ENCODE measurements at places on chromosomes 1 and 21. TPM values are rescaled to one million over a fixed set of nuclear protein-coding genes. Genes with fewer than 3 reads are reported as not detected.
A peak's percentile ranks its signal among the peaks of the same experiment; 100 is the strongest.

FMO2 gene
- total RNA-seq: 0.47 TPM

FAM151A gene
- total RNA-seq: not detected

ZBTB18 gene
- 26.8 TPM for total RNA-seq

BECN2 gene
- total RNA-seq: not detected

GRCh38 chr1:219130366-219130935 is 43.2 kb upstream of the LYPLAL1 start:
- H3K4me3 ChIP-seq: no peak overlapping the region
- H3K27me3 ChIP-seq: no peaks in the 10 kb centered on the region
- H3K4me1 ChIP-seq: no peaks in the 10 kb centered on the region

GRCh38 chr21:15741510-15741909 is 11.7 kb downstream of the USP25 start:
- no peaks in the 10 kb centered on the region for H3K36me3 ChIP-seq
- H3K4me1 ChIP-seq: peaks cover 32% of the 10 kb centered on the region
- no peak overlapping the region for H3K27ac ChIP-seq
- no peaks in the 10 kb centered on the region for H3K27me3 ChIP-seq

DNA sequence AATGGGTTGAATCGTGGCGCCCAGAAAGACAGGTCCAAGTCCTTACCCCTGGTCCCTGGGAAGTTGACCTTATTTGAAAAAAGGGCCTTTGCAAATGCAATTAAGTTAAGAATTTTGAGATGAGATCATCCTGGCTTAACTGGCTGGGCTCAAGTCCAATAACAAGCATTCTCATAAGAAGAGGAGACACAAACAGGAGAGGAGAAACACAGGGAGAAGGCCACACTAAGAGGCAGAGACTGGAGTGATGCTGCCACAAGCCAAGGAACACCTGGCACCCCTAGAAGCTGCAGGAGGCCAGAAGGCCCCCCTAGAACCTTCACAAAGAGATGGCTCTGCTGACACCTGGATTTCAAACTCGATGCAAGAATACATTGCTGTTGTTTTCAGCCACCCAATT is 44.6 kb downstream of the PDPN start:
- no peak overlapping the region for H3K4me3 ChIP-seq
- H3K27me3 ChIP-seq: no peaks in the 10 kb centered on the region
- no peaks in the 10 kb centered on the region for H3K36me3 ChIP-seq
- no peak for DNase-seq
- H3K27ac ChIP-seq: no peak overlapping the region
- no peaks in the 10 kb centered on the region for H3K4me1 ChIP-seq

- H3K36me3 ChIP-seq: no peaks in the 10 kb centered on the region
- peaks cover 19% of the 10 kb centered on the region for H3K4me1 ChIP-seq
- DNase-seq: peak; percentile 60
- no peak overlapping the region for H3K27ac ChIP-seq
- peaks cover 68% of the 10 kb centered on the region for H3K27me3 ChIP-seq
- peak overlapping the region; percentile 61 for H3K4me3 ChIP-seq
Measured at GRCh38 chr1:58781541-58782177, 2.2 kb downstream of the JUN start.

DNA sequence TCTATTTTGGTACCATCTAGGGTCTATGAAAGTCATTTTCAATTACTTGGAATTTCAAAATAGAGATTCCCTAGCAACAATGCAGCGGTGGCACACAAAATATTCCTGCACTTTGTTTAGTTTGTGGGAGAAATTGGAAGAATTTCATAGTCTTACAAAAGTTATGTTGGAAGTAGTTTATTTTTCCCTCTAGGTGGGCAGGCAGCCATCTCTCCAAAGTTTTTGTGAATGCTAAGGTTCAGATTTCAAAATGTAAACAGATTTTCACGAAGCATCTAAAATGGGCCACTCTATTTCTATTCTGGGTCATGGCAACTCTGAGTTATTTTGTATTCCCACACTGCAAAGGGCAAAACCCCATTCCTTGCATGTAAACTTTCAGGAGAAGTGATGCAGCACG is 8.0 kb downstream of the SMCP start:
- no peak for DNase-seq
- H3K27ac ChIP-seq: no peak overlapping the region
- H3K36me3 ChIP-seq: no peaks in the 10 kb centered on the region
- no peaks in the 10 kb centered on the region for H3K27me3 ChIP-seq

DNA sequence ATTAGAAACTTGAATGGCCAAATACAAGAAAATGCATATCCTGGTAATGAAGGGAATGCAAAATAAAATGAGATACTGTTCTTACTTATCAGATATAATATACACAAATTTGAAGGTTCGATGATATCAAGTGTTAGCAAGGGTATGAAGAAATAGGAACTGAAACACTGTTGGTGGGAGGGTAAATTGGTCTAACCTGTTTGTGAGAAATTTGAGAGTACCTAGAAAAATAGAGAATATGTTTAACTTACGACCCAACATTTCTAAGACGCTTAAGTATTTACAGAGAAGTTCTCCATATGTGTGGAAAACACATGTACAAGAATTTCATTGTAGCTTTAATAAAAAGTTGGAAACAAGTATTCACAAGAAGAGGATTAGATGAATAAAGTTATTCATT is 25.9 kb downstream of the ATG4C start:
- DNase-seq: no peak
- peaks cover 7% of the 10 kb centered on the region for H3K4me1 ChIP-seq
- no peaks in the 10 kb centered on the region for H3K27me3 ChIP-seq
- no peak overlapping the region for H3K4me3 ChIP-seq

DNA sequence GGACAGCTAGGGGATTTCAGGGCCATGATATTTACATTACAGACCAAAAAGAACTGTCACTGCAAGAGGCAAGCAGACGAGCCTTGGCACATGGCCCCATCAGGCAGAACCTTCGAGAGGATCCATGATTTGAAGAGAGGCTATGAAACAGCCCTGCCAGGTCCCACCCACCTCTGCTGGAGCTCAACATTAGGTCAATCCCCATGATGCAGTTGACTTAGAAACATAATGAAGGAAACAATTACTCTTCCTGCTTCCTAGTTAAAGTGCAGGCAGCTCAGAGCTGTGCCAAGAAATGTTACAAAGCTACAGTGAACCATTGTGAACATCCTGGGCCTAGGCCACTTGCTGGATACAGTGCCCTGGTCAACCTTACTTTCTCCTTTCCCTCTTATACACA is 41.7 kb upstream of the PTCH2 start:
- H3K27me3 ChIP-seq: no peaks in the 10 kb centered on the region
- no peak overlapping the region for H3K4me3 ChIP-seq
- H3K4me1 ChIP-seq: no peaks in the 10 kb centered on the region
- DNase-seq: no peak

DNA sequence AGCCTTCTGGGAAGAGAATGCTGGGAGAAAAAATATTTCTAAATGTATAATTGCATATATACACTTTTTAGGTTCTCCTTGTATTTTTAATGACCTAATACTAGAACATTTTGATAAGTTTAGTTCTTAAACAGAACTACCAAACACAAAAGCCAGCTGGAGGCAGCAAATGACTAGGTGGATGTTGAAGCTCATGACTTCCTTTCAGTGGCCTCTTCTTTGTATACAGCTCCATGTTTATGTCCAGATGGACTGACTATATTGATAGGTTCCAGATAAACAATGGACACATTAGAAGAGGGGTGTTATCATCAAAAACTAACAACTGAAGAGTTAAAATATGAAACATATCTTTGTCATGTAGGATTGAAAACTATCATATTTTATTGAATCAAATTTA is 52.5 kb downstream of the LRRC8D start:
- H3K4me3 ChIP-seq: no peak overlapping the region
- H3K27ac ChIP-seq: no peak overlapping the region
- H3K4me1 ChIP-seq: no peaks in the 10 kb centered on the region
- peaks cover 4% of the 10 kb centered on the region for H3K36me3 ChIP-seq
- no peaks in the 10 kb centered on the region for H3K27me3 ChIP-seq

GRCh38 chr21:42000908-42001307 is 9.3 kb downstream of the ZBTB21 start:
- no peak for DNase-seq
- H3K27ac ChIP-seq: no peak overlapping the region
- H3K4me1 ChIP-seq: no peaks in the 10 kb centered on the region
- H3K27me3 ChIP-seq: no peaks in the 10 kb centered on the region
- H3K36me3 ChIP-seq: peaks cover 6% of the 10 kb centered on the region
- no peak overlapping the region for H3K4me3 ChIP-seq

DNA sequence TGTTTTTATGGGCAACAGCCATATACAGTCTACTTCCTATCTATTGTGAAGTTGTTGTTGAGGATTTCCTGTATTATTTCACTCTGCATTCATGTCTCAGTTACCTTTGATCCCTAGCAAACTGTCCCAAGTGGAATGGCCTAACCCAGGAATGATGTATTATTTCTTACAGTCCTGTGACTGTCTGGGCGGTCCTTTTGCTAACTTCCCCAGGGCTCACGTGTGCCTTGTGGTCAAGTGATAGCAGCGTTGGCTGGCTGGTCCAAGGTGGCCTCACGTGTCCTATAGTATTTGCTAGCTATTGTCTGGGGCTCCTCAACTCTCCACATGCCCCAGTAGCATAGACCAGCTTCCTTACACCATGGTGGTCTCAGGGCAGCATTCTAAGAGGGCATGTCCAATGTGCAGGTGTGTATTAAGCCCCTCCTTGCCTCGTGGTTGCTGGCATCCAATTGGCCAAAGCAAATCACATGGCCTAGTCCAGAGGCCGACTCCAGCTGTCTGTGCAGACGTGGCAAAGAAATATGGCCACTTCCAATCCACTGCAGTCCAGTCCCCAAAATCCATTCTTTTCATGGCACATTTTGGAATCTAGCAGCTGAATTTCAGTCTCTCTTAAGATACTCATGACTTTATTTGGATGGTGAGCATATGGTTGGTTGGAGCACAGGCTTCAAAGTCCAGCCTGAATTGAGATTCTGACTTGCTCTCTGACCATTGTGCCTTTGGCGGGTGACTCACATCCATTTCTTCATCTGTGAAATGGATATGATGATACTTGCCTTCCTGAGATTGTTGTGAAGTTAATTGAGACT is 94.1 kb downstream of the GALNT2 start:
- H3K4me3 ChIP-seq: no peak overlapping the region
- H3K4me1 ChIP-seq: peaks cover 16% of the 10 kb centered on the region
- no peak for DNase-seq
- H3K27ac ChIP-seq: no peak overlapping the region
- H3K36me3 ChIP-seq: no peaks in the 10 kb centered on the region

DNA sequence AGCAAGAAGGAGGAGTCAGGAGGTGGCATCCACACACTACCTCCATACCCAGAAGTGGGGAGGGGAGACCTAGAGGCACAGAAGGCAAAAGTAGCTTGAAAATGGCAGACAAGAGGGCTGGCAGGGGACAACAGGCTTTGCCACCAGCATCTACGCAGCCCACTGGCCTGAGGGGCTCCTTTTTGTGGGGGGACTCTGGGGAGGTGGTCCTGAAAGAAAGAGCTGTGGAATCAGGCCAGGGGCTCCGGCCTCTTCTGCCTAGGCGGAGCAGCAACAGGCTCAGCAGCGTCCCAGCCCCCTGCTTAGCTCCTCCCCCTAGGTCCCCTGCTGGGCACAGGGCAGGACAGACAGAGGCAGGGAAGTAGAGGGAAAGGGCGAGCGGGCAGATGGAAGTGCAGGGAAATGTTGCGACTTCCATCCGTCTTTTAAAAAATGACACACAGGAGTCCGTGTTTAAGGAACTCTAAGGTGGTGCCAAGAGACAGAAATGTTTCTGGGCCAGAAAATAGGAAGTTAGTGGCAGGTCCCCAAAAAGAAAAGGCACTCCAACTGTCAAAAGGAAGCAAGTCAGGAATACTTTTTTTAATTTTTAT is 10.0 kb upstream of the LEFTY2 start:
- no peaks in the 10 kb centered on the region for H3K36me3 ChIP-seq
- H3K4me3 ChIP-seq: no peak overlapping the region
- H3K27ac ChIP-seq: no peak overlapping the region
- peaks cover 13% of the 10 kb centered on the region for H3K4me1 ChIP-seq

- H3K27ac ChIP-seq: no peak overlapping the region
- peak overlapping the region; percentile 91 for H3K4me3 ChIP-seq
- H3K4me1 ChIP-seq: peaks cover 5% of the 10 kb centered on the region
- H3K36me3 ChIP-seq: no peaks in the 10 kb centered on the region
Measured at GRCh38 chr1:86396498-86396890, 371 bp upstream of the ODF2L start.

GRCh38 chr21:33383056-33383888 is 19.9 kb upstream of the IFNGR2 start:
- H3K4me1 ChIP-seq: no peaks in the 10 kb centered on the region
- H3K36me3 ChIP-seq: no peaks in the 10 kb centered on the region
- no peak overlapping the region for H3K27ac ChIP-seq
- H3K4me3 ChIP-seq: no peak overlapping the region
- no peaks in the 10 kb centered on the region for H3K27me3 ChIP-seq

GRCh38 chr1:153168686-153169085 is 18.0 kb upstream of the SPRR2G start:
- H3K27me3 ChIP-seq: no peaks in the 10 kb centered on the region
- no peak overlapping the region for H3K4me3 ChIP-seq
- no peak overlapping the region for H3K27ac ChIP-seq
- no peaks in the 10 kb centered on the region for H3K36me3 ChIP-seq
- no peak for DNase-seq

DNA sequence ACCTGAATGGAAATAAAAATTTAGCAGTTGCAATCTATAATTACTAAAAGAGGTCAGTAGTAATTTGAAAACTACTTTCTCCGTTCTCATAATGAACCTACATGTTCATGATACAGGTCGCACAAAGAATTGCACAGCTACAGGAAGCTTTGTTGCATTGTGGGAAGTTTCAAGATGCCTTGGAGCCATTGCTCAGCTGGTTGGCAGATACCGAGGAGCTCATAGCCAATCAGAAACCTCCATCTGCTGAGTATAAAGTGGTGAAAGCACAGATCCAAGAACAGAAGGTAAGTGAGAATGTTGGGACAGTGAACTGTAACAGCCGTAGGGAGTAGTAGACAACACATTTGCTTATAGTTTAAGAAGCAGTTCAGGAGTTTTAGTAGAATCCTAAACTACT is 68.8 kb upstream of the BMP8A start:
- no peak overlapping the region for H3K27ac ChIP-seq
- H3K4me3 ChIP-seq: no peak overlapping the region
- H3K27me3 ChIP-seq: no peaks in the 10 kb centered on the region
- no peak for DNase-seq
- H3K4me1 ChIP-seq: no peaks in the 10 kb centered on the region
- peaks cover 44% of the 10 kb centered on the region for H3K36me3 ChIP-seq

GRCh38 chr1:220219865-220220698 is 52.2 kb downstream of the RAB3GAP2 start:
- no peak for DNase-seq
- peaks cover 15% of the 10 kb centered on the region for H3K4me1 ChIP-seq
- H3K4me3 ChIP-seq: no peak overlapping the region
- no peaks in the 10 kb centered on the region for H3K27me3 ChIP-seq

- DNase-seq: no peak
- H3K4me3 ChIP-seq: no peak overlapping the region
- no peak overlapping the region for H3K27ac ChIP-seq
- H3K36me3 ChIP-seq: no peaks in the 10 kb centered on the region
- H3K4me1 ChIP-seq: no peaks in the 10 kb centered on the region
- H3K27me3 ChIP-seq: no peaks in the 10 kb centered on the region
Measured at GRCh38 chr1:44168520-44169098, 27.2 kb upstream of the KLF18 start.

GRCh38 chr1:14254251-14254650 is 344.2 kb upstream of the KAZN start:
- no peak overlapping the region for H3K27ac ChIP-seq
- H3K4me1 ChIP-seq: no peaks in the 10 kb centered on the region
- DNase-seq: no peak
- no peaks in the 10 kb centered on the region for H3K36me3 ChIP-seq
- H3K4me3 ChIP-seq: no peak overlapping the region

Data from neural progenitor cell (in vitro differentiated cells).